Activated CD8-positive, alpha-beta T cell treated with anti-CD3 and anti-CD28 coated beads for 36 hours (primary cell): ENCODE measurements at places on chromosomes 6 and 20.

DNA sequence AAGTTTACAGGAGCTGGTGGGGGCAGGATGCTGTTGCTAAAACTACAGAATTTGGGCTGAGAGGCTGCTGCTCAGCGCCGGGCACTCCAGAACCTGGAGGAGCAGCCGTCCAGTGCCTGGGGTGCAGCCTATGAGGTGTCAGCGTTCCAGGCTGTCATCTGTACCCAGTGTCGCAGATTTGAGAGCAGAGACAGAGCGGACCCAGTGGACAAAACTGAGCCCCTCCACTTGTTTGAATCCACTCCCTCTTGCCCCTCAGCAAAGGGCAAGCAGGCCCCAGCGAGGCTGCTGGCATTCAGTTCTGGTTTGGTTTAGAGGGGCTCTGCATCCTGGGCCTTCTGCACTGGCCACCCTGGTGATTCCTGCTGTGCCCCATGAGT, 144.3 kb downstream of the TBC1D7 start:
- no peak for DNase-seq

DNA sequence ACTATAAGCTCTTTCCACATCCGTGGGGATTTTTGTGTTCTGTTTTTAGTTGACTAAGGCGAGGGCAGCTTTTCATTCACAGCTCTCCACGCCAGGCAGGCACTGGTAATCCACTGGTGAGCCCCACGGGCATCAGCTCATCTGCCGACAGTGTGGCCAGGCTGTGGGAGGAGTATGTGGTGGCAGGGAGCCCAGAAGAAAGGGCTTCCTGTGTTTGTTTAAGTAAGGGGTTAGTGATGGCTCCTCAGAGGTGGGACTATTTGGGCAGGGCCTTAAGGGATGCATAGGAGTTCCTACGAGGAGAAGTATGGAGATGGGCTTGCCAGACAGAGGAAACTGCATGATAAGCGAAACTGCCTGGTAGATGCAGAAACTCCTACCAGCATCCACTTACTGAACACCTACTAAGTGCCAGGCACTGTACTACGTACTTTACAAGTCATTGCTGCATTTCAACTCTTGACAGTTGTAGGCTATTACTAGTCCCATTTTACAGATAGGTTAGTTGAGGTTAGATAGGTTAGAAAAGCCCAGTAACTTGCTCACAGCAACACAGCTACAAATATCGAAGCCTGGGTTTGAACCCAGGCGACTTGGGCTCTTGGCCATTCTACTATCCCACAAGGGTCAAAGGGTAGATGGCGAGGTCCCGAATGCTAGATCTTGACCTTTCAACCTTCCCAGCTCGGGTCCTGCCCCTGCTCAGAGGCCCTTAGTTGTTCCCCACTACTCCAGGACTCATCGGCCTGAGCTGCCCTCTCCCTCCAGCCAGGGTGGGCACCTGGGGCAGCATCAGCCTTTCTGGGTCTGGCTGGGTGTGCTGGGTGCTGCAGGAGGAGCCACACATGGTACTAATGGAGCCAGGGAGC, 55.1 kb downstream of the CEBPB start:
- no peak for DNase-seq

DNA sequence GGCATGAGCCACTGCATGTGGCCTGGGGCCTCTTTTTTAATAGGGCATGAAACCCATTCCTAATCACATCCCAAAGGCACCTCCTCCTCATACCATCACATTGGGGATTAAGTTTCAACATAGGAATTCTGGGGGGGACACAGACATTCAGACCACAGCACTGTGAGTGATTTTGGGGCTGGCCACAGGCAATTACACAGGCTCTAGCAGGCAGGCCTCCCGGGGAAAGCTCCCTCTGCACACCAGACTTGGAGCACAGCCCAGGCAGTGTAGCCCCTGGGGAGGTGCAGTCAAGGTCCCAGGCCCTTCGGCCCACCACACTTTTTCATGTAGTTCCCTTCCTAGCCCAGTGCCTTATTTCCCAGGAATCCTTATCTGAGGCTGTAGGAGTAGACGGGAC, 5.5 kb downstream of the SFT2D1 start:
- DNase-seq, result no peak

GRCh38 chr6:41648070-41648585, 9.9 kb downstream of the MDFI start:
- DNase-seq, result no peak

GRCh38 chr20:26276554-26277210, 580.0 kb upstream of the ZNF337 start:
- no peak for DNase-seq

- peak; percentile 18 for DNase-seq
These were observed at the start of gene FAM162B for GRCh38 chr6:116764961-116765841. Gene FAM162B, minus strand, starts transcription at chr6:116765719. Its CDS starts 143 bp downstream, at chr6:116765576.

DNA sequence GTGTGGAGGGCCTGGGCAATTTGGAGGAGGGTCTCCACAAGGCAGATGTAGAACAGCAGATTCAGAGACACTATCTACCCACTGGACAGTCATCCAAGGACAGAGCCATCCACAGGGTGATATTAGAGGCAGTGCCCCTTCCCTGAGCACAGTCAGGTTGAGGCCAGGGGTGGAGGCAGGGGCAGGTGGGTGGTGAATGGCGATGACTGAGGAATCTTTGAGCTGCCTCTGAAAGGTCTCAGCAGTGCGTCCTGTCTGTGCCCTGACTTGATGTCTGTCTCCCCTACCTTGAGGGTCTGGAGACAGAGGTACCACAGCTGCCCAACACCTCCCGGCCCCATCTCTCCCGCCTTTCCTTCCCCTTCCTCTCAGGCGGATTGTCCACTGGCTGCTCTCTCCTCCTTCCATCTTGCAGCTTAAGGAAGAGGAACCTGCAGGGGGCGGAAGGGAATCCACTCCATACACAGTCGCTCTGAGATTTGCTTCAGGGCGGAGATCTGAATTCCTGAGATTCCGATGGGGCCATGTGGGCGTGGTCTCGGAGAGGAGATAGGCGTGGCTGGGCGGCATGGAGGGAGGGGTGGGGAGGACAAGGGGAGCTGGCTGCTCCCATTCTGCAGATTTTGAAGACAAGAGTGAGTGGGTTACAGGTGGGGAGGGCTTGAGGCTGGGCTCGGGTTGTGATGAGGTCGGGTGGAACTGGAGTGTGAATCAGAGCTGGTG, 1.7 kb downstream of the MUCL3 start:
- DNase-seq, result peak; percentile 15

DNA sequence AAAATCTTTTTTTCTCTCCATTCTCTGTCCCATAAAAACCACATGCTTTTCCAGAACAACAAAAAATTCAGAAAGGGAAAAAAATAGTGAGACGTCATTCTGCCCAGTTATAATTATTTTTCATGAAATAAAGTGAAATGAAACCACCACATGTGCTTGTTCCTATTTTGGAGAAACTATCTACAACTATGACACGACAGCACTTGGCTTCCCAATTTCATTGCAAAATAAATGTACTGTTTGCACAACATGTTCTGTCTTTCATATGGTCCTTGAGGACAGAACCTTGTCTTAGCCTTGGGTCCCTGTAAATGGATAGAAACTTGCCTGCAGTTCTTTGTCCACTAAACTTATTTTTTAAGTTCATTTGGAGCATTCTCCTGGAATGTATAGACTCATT, 5.6 kb upstream of the MAN1A1 start:
- no peak for DNase-seq

- DNase-seq, result no peak
These were observed 182.4 kb downstream of the DLL1 start for GRCh38 chr6:170108456-170108855.

- no peak for DNase-seq
These were observed 403.9 kb upstream of the SULF2 start for GRCh38 chr20:48189181-48189580.

- no peak for DNase-seq
These were observed 39.5 kb downstream of the MTFR2 start for GRCh38 chr6:136210398-136211165.

DNA sequence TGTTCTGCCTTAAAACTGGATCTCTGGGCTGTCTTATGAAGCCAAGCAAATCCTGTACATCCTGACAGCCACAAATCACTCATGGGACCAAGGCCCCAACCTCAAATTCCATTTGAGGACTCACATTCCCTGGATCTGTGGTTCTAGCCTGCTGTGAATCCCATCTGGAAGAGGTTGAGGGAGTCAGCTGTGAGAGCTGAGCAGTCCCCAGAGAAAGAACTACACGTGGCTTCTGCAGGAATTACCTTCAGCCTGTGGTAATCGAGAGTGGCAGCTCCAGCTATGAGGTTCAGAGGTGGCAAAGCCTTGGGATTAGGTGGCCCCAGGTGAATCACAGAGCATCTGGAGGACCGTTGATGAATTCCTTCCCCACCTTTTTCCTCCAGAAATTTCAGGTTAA, 245.2 kb downstream of the SLC24A3 start:
- no peak for DNase-seq
